ENCODE measurements at places on chromosomes 4 and X. TPM values are rescaled to one million over a fixed set of nuclear protein-coding genes. Genes with fewer than 3 reads are reported as not detected.

DNA sequence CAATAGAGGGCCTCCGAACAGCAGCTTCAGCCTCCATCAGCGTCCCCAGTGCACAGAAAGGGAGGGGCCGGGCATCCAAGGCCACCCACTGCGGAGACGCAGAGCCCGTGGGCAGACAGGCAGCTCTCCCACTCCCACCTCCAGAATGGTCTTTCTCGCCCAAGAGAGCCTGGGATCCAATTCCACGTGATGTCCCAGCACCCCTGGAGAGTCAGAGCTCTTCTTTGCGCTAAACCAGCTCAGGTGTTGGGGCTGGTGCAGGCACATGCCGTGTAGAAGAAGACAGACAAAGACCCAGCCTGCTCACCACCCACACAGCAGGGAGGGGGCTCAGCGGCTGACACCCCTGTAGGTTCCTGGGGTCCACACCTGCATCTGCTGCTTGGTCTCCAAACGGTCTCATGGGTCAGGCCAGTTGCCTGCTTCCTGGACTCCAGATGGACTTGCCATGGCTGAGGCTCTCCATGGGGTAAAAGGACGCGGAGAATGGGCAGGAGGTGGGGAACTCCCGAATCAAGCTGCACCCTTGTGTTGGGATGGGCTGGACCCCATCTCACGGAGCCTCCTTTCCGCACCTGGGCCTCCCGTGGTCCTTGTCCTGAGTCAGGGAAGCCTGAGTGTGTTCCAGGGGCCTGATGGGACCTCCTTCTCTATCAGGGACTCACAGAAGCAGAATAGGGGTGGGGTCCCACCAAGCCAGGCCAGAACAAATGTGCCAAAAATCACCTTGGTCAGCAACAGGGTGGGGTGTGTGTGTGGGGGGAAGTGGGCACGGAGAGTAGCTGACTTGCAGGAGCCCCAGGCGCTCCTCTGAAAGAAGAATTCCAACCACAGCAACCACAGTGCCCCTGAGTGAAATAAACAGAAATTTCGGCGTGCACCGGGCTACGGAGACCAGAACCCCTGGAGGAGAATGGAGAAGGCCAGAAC is 11.6 kb upstream of the ASMTL start:
- no peaks in the 10 kb centered on the region for H3K4me1 ChIP-seq
- H3K27ac ChIP-seq, result no peak overlapping the region

DNA sequence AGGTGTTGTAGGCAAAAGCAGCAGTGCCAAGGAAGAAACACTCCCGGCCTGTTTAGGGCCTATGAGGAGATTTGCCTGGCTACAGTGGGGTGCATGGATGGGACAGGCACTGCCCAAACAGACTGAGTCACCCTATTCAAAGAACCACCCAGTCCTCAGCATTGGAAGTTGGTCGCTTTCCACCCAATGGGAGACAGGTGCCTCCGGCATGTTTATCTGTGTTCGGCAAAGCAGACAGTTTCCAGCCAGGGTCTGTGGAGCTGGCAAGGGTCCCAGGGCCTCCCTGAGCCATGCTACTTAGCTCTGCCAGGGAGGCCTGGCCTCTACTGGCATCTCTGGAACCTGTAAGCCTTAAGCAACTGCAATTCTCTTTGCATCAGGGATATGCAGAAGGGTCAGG is 165.1 kb upstream of the ATP6AP2 start:
- H3K4me3 ChIP-seq, result no peak overlapping the region
- H3K27me3 ChIP-seq, result no peaks in the 10 kb centered on the region
- no peaks in the 10 kb centered on the region for H3K4me1 ChIP-seq
- no peak overlapping the region for H3K27ac ChIP-seq

FAM47A gene
- not detected for total RNA-seq

DNA sequence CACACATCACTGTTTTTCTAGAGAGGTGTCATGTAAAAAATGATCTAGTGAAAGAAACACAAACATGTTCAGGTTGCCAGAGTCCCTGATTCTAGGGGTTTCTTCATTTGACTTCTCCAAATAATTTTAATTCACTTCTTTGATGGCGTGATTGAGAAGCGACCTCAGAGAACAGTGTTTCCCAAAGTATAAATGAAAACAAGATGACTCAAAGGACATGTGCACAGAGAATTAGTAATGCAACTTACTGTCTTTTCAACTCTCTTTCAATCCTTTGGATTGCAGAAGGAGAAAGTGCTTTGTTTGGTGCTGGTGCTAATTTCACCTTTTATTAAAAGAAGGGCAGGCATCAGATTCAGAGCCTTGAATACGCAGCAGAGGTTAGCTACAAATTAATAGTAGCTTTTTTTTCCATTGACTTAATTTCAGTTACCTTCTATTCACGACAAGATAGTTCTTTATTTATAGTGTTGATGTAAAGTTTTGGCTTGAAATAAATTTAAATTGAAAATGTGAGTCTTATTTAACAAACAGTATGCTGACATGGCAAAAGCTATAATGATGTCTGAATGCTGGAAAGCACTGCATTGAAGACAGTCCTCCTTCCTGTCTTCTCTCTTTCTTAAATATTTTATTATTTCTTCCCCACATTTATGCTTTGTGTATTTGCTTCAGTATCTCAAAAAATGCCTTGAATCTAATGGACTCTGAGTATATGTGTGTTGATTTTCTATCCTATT is 85.1 kb downstream of the SLC10A7 start:
- DNase-seq, result no peak
- no peak overlapping the region for H3K4me3 ChIP-seq
- no peaks in the 10 kb centered on the region for H3K27me3 ChIP-seq
- H3K27ac ChIP-seq, result no peak overlapping the region

CXCR3 gene
- total RNA-seq, result not detected

- no peaks in the 10 kb centered on the region for H3K4me1 ChIP-seq
- no peak overlapping the region for H3K4me3 ChIP-seq
- DNase-seq, result no peak
- H3K27me3 ChIP-seq, result no peaks in the 10 kb centered on the region
- no peak overlapping the region for H3K27ac ChIP-seq
Measured at GRCh38 chr4:148335133-148335532, 107.1 kb downstream of the NR3C2 start.

GABRE gene
- total RNA-seq, result 73.5 TPM

- peak overlapping the region; percentile 42 for H3K4me3 ChIP-seq
- H3K27me3 ChIP-seq, result no peaks in the 10 kb centered on the region
- H3K4me1 ChIP-seq, result peaks cover 13% of the 10 kb centered on the region
- no peaks in the 10 kb centered on the region for H3K36me3 ChIP-seq
- peak; percentile 37 for DNase-seq
Measured at GRCh38 chrX:115592997-115593734, 32.2 kb downstream of the PLS3 start.

ZNF711 gene
- total RNA-seq, result 8.6 TPM

- H3K27me3 ChIP-seq, result no peaks in the 10 kb centered on the region
- H3K27ac ChIP-seq, result no peak overlapping the region
- peaks cover 1% of the 10 kb centered on the region for H3K4me1 ChIP-seq
- H3K36me3 ChIP-seq, result no peaks in the 10 kb centered on the region
- no peak for DNase-seq
Measured at GRCh38 chrX:104420907-104421306, 145.1 kb upstream of the IL1RAPL2 start.

- no peaks in the 10 kb centered on the region for H3K36me3 ChIP-seq
- no peaks in the 10 kb centered on the region for H3K4me1 ChIP-seq
- no peaks in the 10 kb centered on the region for H3K27me3 ChIP-seq
Measured at GRCh38 chr4:149830823-149831222, 15.2 kb upstream of the IQCM start.

PRSS48 gene
- total RNA-seq, result not detected

- DNase-seq, result no peak
- no peaks in the 10 kb centered on the region for H3K4me1 ChIP-seq
- H3K4me3 ChIP-seq, result no peak overlapping the region
- no peak overlapping the region for H3K27ac ChIP-seq
Measured at GRCh38 chr4:140556372-140557085, 12.2 kb downstream of the UCP1 start.

RBM46 gene
- 1.0 TPM for total RNA-seq

Data from thyroid gland (tissue), 4 donors.